ENCODE measurements at places on chromosomes 3 and 15.
A peak's percentile ranks its signal among the peaks of the same experiment; 100 is the strongest.

- no peak for DNase-seq
Measured at GRCh38 chr15:56969265-56969895, 50.9 kb downstream of the TCF12 start.

GRCh38 chr3:123724306-123724705 is 139.5 kb upstream of the HACD2 start:
- peak; percentile 65 for DNase-seq

DNA sequence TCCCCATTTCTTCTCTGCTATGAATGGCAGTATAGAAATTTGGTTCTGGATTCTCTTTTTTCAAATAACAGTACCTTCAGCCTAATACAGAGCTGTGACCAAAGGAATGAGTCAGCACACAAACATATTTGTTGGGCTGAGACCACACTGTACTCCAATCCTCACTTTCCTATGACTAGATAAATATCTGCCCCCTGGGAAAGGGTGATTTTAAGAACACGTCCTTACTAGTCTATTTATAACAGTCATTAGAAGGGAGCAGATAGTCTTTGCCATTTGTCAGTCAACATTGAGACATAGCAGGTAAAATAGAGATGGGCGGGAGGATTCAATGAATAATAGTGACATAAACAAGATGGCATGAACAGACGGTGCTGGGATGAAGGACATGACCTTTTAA is 461.3 kb downstream of the MCTP2 start:
- no peak for DNase-seq

DNA sequence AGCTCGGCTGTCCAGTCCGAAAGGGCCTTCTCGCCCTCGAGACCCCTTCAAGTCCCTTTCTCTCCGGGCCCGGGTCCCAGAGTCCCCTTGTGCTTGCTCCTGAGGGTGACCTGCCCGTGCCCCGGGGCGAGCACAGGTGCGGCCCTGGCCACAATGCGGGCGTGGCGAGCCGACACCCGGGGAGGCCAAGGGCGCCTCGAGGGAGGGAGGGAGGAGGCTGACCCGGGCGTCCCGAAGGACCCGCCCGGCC is 810 bp upstream of the MEF2A start:
- no peak for DNase-seq

- DNase-seq = peak; percentile 33
Measured at GRCh38 chr15:67700023-67700422, 125.3 kb upstream of the SKOR1 start.

- no peak for DNase-seq
Measured at GRCh38 chr3:159821110-159821509, 167.5 kb upstream of the IL12A start.

DNA sequence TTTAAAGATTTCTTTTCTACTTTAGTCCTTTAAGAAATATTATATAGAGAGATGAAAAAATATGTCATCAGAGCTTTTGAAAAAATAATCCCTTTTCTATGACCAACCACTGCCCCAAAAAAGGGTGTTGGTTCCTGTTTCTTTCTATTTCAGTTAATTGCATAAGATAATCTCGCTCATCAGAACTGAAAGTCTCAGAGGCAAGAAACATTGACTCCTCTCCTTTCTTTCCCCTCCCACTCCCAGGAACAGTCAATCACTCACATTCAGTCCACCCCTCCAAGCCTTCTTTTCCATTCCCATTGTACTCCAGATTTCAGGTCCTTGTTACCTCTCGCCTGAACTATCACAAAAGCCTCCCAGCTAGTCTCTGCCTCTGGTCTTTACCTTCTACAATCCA is 153.7 kb upstream of the ABI3BP start:
- no peak for DNase-seq

DNA sequence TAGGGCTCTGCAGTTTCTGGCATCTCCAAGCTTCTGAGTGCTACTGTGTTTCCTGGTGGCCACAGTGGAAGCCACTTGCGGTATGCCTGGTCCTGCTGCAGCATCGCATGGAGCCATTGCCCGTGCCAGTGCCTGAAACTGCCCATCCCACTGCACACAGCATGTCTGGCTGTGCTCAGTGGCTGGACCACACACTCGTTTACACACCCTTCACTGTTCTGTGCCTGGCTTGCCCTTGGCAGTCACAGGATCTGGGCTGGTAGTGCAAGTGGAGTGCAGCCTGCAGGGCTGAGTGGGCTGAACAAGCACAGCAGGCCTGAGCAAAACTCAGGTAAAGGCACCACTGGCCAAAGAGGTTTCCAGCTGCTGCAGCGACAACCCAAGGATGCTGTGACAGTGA is 600.0 kb downstream of the SI start:
- no peak for DNase-seq

GRCh38 chr3:151726016-151726415 is 7.7 kb upstream of the AADACL2 start:
- DNase-seq = peak; percentile 16

DNA sequence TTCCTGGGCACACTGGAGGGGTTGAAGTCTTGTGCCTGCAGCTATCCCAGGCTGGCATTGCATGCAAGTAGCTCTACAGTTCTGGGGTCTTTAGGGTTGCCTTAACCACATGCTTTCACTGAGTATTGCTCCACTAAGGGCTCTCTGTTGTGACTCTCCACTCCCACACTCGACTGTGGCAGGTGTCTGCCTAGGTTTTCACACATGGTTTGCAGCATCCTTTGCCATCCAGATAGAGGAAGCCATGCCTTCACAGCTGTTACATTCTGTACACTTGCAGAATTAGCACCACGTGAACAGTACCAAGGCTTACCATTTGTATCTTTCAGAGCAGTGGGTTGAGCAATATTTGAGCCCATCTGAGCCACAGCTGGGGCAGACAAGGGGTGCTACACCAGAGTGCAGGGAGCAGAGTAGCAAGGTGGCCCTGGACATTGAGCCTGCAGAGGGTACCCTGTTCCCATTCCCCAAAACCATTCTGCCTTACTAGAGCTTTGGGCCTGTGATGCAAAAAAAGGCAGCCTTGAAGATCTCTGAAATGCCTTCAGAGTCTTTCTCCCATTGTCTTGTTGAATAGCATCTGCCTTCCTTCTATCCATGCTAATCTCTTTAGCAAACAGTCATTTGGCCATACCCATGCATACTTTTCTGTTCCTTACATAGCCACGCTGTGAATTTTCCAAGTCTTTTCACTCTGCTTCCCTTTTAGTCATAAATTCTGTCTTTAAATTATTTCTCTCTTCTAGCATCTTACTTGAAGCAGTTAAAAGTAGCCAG is 95.2 kb upstream of the PLCL2 start:
- DNase-seq = no peak

DNA sequence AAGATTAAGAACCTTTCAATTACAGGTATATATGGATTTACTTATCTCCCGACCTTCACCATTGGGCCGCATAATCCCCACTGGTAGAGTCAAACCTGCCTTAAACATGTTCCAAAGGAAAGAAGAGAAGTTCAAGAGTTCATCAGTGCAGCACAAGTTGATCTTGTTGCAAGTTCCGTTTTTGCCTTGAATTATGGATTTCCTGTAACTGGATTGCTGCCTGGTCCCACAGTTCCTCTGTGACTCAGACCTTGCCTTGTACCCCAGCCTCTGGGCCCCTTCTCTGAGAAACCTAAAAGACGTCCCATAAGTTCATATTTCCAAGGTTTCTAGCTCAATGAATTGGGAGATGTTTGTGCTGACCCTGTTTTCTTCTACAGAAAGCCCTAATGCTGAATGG is 112.5 kb upstream of the THBS1 start:
- no peak for DNase-seq

- DNase-seq = no peak
Measured at GRCh38 chr3:154657218-154657617, 227.2 kb upstream of the GPR149 start.

DNA sequence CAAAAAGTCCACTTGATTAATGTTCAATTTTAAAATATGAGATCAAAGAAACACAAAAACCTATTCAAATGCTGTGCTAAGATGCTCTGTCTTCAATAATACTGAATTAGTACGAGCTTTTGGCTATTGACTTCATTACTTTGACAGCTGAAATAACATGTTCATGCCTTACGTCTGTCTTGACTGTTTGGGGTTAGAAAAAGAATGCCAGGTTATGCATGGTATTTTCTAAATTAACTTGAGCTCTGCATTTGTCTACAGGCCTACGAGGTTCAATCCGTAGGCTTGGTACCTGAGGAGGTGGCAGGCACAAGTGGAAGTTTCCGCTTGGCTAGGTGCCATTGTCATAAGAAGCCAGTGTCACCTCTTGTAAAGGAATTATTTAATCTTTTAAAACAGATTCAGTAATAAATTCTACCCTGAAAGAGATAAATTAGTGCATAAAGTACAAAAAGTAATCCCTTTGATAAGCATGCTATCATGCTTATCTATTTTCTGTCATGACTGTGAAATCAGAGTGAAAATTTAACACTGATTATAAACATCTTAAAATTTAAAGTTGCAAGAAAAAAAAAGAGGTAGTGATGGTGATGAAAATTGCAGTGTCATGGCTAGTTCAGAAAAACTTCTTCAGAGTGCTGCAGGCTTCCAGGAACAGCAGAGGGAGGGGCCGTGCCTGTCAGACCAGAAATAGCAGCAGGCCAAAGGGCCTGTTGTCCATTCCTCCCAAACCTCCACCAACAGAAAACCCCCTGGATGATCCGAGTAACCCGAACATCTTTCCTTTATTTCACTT is 115.7 kb downstream of the ARRDC4 start:
- DNase-seq = no peak

DNA sequence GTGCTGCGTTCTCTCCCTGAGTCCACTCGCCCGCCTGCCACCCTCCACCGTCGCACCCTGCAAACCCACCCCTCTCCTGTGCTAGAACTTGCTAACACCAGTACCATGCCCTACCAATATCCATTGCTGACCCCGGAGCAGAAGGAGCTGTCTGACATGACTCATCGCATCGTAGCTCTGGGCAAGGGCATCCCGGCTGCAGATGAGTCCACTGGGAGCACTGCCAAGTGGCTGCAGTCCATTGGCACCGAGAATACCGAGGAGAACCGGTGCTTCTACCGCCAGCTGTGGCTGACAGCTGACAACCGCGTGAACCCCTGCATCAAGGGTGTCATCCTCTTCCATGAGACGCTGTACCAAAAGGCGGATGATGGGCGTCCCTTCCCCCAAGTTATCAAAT is 4.9 kb upstream of the ALAS1 start:
- DNase-seq = peak; percentile 79

DNA sequence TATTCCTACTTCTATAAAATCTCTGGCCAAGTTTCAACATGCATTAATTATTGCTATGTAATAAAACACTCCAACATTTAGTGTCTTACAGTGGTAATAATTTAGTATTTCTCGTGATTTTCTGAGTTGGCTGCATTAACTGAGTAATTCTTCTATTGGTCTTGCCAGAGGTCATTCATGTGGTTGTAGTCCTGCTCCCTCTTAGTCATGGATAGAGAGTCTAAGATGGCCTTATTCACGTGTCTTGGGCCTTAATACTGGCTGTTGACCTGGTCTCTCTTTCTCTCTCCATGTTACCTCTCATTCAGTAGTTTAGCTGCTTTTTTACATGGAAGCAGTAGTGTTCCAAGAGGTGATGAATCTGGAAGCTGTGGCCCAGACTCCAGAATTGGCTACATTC is 140.1 kb upstream of the ZBTB20 start:
- no peak for DNase-seq

GRCh38 chr15:70526221-70526973 is 237.0 kb downstream of the UACA start:
- DNase-seq = peak; percentile 90

- DNase-seq = no peak
Measured at GRCh38 chr3:129686941-129687340, 80.5 kb upstream of the PLXND1 start.

DNA sequence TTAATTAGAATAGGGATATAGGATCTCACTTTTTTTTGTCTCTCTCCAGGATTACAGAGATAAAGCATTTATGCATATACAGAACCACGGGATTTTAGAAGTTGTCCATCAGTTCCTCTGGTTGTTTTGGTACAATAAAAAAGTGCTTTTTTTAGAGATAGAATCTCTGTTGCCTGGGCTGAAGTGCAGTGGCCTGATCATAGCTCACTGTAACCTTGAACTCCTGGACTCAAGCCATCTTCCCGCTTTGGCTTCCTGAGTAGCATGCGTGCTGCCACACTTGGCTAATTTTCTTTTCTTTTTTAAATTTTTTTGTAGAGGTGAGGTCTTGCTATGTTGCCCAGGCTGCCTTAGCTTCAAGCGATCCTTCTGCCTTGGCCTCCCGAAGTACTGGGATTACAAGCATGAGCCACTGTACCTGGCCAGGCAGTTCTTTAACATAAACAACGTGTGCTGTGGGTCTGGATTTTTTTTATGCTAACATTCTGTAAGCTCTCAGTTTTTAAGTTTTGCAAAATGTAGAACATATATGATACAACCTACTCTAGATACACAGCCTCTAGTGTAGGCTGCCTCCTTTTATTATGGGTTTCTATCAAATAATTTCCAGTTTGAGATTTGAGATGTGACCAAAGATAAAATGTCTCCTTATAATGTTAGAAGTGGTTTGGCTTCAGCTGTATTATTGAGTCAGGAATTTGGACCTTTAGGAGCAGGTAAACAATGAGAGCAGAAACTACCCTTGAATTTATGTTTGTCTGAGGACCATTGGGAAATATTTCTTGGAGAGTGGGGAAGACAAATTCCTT is 57.4 kb upstream of the ULK4 start:
- DNase-seq = no peak

- no peak for DNase-seq
Measured at GRCh38 chr15:100125401-100126191, 216.2 kb downstream of the ADAMTS17 start.

- DNase-seq = peak; percentile 21
Measured at GRCh38 chr15:46304321-46304720, 669.5 kb downstream of the SQOR start.

GRCh38 chr3:127590282-127590592 is 296 bp downstream of the TPRA1 start:
- no peak for DNase-seq

GRCh38 chr3:146465693-146466465 is 3.5 kb downstream of the PLSCR2 start:
- peak; percentile 19 for DNase-seq

DNA sequence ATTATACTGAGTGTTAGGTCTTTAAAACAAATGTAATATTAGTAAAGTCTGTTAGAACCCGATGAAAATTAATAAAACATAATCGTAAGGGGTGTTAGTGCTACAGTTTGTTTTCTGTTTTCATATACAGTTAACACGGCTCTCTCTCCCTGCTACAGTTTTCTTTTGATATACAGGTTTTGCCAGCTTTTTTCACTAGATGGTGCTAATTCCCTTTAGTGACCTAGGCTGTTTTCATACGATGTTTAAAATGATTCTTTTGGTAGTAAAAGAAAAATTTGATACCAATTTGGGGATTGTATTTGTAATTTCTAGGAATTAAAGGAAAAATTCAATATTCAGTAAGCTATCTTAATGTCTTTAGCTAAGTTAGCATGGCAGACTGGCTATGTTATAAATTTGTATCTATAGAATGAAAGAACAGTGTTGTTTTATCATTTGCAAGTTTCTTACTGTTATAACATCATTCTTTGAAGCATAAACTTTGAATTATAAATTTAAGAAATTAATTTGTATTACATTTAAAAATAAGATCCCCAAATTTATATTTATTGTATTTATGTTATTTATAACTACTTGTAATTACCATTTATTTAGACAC is 11.5 kb downstream of the APH1B start:
- peak; percentile 77 for DNase-seq
